ENCODE measurements at places on chromosomes 7 and 10. TPM values are rescaled to one million over a fixed set of nuclear protein-coding genes. Genes with fewer than 3 reads are reported as not detected.

The HTR7 gene
- 0.10 TPM for total RNA-seq

The SPDYE9 gene
- total RNA-seq = not detected

The EPO gene
- not detected for total RNA-seq

The NEUROD6 gene
- total RNA-seq = not detected

The IFT22 gene
- total RNA-seq = 52.9 TPM

The ZNF32 gene
- total RNA-seq = 17.1 TPM

The GPR158 gene
- total RNA-seq = 0.05 TPM

The NKX2-3 gene
- not detected for total RNA-seq

The DAGLB gene
- total RNA-seq = 27.5 TPM

The GFRA1 gene
- total RNA-seq = 10.2 TPM

The KCNMA1 gene
- 76.7 TPM for total RNA-seq

The ZNF853 gene
- 1.8 TPM for total RNA-seq

The GDF2 gene
- not detected for total RNA-seq

The ZNF33B gene
- total RNA-seq = 6.7 TPM

The ASAH2 gene
- 3.6 TPM for total RNA-seq

The OR9A2 gene
- total RNA-seq = not detected

The CALHM1 gene
- total RNA-seq = not detected

The KNDC1 gene
- total RNA-seq = 1.4 TPM

The COMTD1 gene
- 29.2 TPM for total RNA-seq

The CPA2 gene
- 0.09 TPM for total RNA-seq

The UPP1 gene
- 67.3 TPM for total RNA-seq

The BHLHA15 gene
- total RNA-seq = 0.39 TPM

The OPN1SW gene
- not detected for total RNA-seq

The SCART1 gene
- total RNA-seq = 0.47 TPM

The KCND2 gene
- total RNA-seq = not detected

The FXYD4 gene
- not detected for total RNA-seq

The PLAU gene
- 124 TPM for total RNA-seq

The CYP3A5 gene
- 2.5 TPM for total RNA-seq

The DNAH11 gene
- 0.15 TPM for total RNA-seq

The HOXA6 gene
- total RNA-seq = 1.8 TPM

The ITIH5 gene
- total RNA-seq = 0.16 TPM

The ANKRD22 gene
- total RNA-seq = 0.35 TPM

The AKR1C2 gene
- total RNA-seq = 4,175 TPM

The ZNRF2 gene
- 7.2 TPM for total RNA-seq

The C10orf143 gene
- 0.83 TPM for total RNA-seq
